ENCODE measurements at places on chromosomes 7 and 10.

DNA sequence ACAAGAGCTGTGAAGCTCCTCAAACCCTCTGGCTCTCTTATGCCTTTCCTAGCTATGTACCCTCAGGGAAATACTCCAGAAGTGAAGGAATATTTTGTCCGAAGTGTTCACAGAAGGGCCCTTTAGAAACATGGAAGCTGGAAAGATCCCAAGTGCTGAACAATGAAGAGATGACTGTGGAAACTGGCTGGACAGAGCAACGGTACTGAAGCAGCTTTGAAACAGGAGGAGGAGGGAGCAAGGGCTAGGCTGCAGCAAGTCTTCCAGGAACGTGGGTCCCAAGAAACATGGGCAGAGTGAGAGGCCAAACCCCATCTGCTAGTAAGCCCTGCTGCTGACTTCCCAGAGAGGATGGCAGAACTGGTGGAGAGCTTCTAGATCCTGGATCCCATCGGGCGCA is 3.0 kb upstream of the PSAP start:
- no peak for DNase-seq

- DNase-seq = peak; percentile 67
Measured at GRCh38 chr7:151013733-151014497, 10.4 kb downstream of the ATG9B start.

- no peak for DNase-seq
Measured at GRCh38 chr7:38671911-38672905, 41.0 kb upstream of the AMPH start.

GRCh38 chr10:88103576-88103975 is 240.2 kb downstream of the PTEN start:
- DNase-seq = no peak

- no peak for DNase-seq
Measured at GRCh38 chr10:822661-823367, 108.7 kb downstream of the LARP4B start.

DNA sequence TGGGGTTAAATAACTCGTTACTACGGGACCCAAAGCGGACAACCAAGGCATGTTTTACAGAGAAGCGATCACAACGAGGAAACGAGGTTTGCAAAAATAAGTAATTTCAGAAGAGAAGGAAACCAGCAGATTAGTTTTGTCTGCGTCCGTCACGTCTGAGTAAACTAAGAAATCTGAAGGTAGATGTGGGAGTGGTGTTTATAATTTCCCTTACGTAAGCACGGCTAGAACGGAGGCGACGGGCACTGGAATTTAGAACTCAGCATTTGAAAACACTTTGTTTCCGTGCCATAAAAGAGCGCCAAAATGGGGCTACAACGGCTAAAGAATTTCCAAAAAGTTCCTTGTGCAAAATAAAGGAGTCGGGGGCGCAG is 718 bp upstream of the UMAD1 start:
- no peak for DNase-seq

GRCh38 chr10:42981358-42982236 is 95.3 kb upstream of the RET start:
- no peak for DNase-seq

GRCh38 chr7:23742051-23742450 is 32.0 kb downstream of the STK31 start:
- DNase-seq = no peak

DNA sequence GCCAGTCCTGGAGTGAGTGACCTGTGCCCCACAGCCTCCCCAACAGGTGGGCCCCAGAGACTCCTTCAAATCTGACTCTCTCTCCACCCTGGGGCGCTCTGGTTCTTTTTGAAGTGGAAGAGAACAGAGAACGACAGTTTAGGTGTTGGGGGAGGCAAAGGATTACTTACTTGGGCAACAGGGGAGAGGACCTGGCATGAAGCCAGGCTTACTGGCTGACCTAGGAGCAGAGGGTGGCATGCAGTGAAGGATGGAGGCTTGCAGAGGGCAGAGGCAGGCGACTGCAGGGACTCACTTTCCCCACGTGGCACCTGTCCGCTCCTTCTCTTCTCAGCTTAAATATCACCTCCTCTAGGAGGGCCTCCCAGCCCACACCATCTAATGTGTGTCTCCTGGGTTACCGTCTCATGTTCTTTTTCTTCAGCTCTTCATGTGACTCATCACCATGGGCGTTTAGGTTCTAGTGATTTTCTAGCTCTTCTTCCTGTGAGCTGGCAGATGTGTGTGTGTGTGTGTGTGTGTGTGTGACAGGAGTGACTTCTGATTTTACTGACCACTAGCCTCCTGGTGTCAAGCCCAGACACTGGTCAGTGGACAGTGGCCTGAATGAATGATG is 15.5 kb downstream of the LZTS2 start:
- no peak for DNase-seq

DNA sequence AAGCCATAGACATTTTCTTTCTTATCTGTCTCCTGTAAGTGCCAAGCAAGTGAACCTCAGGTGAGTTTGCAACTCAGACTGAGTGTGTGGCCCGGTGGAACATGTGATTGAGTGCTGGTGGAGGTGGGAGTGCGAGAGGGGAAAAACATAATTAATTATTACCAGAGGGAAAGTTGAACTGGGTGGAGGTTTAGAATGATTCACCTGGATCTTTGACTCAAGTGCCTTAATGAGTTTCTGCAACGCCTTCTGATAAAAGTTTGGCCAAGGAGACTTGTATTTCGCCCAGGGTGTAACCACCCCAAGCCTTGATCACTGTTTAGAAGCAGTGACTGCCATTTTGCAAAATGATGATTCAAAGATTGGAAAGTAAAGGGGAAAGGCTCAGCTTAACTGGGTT is 513.9 kb downstream of the GATA3 start:
- no peak for DNase-seq

GRCh38 chr10:129288999-129289584 is 177.9 kb upstream of the MGMT start:
- no peak for DNase-seq

- no peak for DNase-seq
Measured at GRCh38 chr7:48259463-48260280, 88.4 kb downstream of the ABCA13 start.

DNA sequence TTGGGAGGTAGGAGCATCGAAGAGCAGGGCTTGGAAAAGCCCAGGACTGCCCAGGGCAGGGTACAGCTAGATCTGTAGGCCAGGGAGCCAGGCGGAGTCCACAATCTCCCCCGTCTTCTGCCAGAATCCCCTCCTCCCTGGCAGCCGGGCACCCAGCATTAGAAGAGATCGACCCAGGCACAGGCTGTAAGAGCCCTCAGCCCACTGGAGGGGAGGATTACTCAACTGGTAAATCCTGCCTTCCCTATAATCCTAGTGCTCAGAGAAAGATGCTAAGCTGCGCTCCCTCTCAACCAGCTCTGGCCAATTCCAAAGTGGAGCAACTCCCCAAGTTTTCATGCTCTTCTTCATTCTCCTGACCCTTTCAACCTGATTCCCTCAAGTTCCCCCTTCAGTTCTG is 3.2 kb downstream of the SPOCK2 start:
- no peak for DNase-seq

GRCh38 chr7:14507617-14508016 is 394.9 kb downstream of the DGKB start:
- DNase-seq = no peak

DNA sequence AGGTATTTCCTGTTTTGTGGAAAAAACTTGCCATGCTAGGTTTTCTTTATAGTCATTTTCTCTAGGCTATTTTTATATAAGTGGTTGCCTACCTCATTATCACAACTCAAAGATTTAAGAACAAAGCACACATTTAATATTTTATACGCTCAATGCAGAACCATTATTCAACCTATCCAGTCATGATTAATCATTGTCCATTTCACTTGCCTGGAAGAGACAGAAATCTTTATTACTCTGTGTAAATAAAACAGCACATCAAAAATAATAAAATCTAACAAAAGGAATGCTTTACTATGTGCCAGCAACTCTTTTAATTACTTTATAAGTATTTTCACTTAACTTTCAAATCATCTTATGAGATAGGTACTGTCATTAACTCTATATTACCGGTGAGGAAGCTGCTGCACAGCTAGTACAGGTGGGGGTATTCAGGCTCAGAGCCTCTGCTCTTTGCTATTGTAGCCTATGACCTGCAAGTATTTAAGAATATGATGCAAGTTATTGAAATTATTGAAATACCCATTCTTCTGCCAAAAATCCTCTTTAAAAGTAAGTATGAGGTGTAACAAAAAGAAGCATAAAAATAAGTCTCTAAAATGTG is 16.4 kb upstream of the TAS2R16 start:
- no peak for DNase-seq

GRCh38 chr10:42975558-42976340 is 101.1 kb upstream of the RET start:
- no peak for DNase-seq

DNA sequence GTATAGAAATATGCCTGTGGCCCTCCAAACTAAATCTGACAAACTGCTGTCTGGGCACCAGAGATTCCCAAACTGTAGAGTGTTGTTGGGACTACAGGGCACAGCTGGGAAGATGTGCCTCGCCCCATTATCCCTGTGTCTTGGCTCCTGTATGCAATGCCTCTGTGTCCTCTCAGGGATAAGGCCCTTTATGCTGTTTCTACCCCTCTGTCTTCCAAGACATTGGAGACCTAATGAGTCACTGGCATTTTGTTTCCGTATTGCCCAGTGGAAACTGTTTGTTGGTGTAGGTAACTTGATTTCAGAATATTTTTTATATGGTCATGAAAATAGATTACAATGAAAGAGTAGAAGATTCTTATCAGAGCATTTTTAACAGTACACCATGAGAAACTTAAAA is 183.2 kb downstream of the GLI3 start:
- DNase-seq = no peak

- DNase-seq = no peak
Measured at GRCh38 chr10:128031216-128031615, 95.0 kb downstream of the MKI67 start.

DNA sequence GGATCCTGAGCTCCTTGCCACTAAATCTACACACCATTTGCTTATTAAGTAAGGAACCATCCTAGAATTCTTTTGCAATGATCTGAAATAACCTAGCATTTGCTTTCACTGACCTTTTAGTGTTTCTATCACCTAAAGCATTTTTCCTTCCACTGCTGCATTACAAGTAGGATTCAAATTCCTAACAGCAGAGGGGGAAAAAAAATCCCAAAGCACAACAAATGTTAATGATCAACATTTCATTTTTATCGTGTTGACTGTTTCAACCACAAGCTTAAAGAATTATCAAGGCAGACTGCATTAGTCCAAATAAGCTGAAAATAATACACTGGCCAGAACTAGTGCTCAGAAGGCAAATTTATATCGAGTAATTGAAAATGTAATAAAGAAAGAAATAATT is 174.7 kb upstream of the TCF7L2 start:
- no peak for DNase-seq

GRCh38 chr7:115274-115911 is 77.0 kb upstream of the FAM20C start:
- DNase-seq = no peak

DNA sequence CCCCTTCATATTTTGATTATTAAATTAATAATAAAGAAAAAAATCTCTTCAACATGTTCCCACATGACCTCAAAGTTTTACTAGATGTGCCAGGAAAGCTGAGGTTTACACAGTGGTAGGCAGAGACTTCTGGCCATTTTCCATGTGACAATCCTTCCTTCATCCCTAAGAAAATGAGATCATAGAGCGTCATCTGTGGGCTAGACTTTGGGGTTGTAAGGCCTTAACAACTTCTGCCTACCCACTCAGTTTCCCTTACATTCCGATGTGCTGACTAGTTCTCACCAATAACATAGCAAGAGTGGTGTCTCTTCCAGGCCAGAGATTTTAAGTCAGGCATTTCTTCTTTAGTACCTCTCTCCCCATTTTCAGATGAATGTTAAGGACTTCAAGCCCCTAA is 171.1 kb upstream of the PHF14 start:
- no peak for DNase-seq

GRCh38 chr7:54781134-54781920 is 22.3 kb upstream of the SEC61G start:
- DNase-seq = no peak

GRCh38 chr10:52115823-52116222 is 198.3 kb upstream of the DKK1 start:
- DNase-seq = no peak

DNA sequence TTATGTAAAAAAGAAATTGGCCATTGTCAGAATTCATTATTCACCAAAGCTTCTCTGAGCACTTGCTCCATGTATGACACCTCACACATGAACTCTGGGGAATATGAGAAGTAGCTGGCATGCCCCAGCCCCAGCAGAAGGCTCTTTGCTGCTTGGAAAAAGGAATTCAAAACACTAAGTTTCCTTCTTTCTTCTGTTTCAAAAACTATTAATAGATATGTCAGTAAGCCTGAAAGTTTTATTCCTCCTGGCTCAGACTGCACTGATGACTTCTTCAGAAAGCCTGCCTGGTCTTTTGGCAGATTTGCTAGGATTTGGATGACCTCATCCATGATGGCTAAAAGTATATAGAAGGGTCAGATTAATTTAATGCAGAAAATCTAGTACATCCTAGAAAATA is 511.0 kb downstream of the GFRA1 start:
- DNase-seq = no peak

GRCh38 chr7:74074770-74075169 is 8.8 kb upstream of the LIMK1 start:
- no peak for DNase-seq

- DNase-seq = no peak
Measured at GRCh38 chr7:134359787-134360432, 43.2 kb upstream of the SLC35B4 start.

Data from GM12891 (cell line).